ENCODE measurements at places on chromosomes 2 and 18.

GRCh38 chr18:41879256-41879655 lies 75.8 kb upstream of the PIK3C3 start:
- DNase-seq = no peak

GRCh38 chr2:121976926-121977325 lies 221.5 kb downstream of the TSN start:
- no peak for DNase-seq

DNA sequence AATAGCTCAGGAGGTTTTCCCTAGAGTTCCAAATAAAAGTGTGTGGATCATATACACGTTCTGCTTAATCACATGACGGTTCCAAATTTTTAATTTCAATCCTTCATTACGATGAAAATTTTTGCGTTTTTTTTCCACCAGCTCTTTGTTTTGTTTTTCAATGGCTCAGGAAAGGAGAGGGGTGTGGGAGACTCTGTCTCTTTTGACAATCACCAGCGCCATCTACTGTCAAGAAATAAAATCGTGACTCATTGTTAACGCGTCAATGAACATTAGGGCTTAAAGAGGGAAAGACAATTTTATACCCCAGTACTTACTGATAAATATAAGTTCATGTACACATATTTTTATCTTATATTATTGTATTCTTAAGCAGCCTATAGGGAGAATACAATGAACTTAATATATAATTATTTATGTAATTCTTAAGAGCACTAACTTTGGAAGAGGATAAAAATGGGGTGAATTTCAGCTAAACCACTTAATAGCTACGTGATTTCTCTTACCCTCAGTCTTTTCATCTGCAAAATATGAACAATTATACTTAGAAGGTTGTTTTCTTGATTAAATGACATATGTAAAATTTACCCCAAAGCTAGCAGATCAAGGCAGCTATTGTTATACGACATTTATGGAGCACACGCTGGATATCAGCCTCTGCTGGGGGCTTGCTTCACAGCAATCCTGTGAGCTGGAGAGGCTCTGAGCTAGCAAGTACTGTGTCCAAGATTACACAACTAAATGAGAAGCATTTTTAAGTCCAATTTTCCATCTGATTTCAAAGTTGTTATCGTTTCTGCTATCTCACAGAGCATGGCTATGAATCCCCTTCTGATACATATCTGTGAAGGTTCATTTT lies 47.4 kb upstream of the RMDN2 start:
- no peak for DNase-seq

GRCh38 chr2:99425022-99425421 lies 64.8 kb downstream of the REV1 start:
- DNase-seq = no peak

DNA sequence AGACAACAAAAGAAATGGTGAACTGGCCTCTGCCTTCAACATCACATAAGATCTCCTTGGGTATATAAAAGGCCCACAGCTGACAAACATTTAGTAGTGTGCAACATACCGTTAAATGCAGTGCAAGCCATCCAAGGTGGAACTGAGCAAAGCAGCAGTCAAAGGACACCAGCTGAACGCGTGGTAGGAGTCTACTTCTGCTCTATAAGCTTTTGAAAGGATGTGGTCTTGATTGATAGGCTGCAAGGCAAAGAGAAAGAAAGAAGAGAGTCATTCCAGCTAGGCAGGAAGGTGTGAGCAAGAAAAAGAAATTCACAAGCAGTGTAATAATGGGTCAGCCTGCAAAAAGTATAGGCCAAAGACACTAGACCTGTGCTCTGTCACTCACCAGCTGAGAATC lies 356.3 kb downstream of the SATB2 start:
- DNase-seq = no peak

DNA sequence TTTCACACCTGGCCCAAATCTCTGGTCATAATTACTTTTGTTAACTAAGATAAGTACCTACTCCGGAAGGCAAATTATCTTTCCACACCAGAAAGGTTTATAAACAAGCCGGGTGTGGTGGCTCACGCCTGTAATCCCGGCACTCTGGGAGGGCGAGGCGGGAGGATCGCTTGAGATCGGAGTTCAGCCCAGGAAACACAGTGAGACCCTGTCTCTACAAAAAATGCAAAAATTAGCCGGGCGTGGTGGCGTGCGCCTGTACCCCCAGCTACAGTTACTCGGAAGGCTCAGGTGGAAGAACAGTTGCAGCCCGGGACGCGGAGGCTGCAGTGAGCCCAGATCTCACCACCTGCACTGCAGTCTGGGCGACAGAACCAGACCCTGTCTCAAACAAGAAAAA lies 2.1 kb downstream of the PUM2 start:
- no peak for DNase-seq

Measured in chondrocyte (in vitro differentiated cells).